ENCODE measurements at places on chromosomes 2 and 18. TPM values are rescaled to one million over a fixed set of nuclear protein-coding genes. Genes with fewer than 3 reads are reported as not detected.
A peak's percentile ranks its signal among the peaks of the same experiment; 100 is the strongest.

The ALKAL2 gene
- 0.79 TPM for total RNA-seq

The CLEC4F gene
- 0.40 TPM for total RNA-seq

GRCh38 chr18:11500153-11501122, 109.0 kb upstream of the SLC35G4 start:
- DNase-seq = peak; percentile 46

DNA sequence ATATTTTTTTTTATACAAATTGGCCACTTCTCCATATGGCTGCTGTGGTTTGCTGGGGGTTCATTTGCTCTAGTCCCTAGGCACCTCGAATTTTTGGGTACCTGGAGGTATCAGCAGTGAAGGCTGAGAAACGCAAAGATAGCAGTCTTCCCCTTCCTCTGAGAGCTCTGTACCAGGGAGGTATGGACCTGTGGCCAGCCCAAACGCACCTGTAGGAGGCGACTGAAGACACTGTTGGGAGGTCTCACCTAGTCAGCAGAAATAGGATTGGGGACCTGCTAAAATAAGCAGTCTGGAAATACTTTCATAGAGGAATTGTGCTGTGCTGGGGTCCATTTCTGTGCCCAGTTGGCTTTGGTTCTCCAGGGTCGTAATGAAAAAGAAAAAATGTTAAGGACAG, 292.2 kb upstream of the CYP26B1 start:
- no peak for DNase-seq

DNA sequence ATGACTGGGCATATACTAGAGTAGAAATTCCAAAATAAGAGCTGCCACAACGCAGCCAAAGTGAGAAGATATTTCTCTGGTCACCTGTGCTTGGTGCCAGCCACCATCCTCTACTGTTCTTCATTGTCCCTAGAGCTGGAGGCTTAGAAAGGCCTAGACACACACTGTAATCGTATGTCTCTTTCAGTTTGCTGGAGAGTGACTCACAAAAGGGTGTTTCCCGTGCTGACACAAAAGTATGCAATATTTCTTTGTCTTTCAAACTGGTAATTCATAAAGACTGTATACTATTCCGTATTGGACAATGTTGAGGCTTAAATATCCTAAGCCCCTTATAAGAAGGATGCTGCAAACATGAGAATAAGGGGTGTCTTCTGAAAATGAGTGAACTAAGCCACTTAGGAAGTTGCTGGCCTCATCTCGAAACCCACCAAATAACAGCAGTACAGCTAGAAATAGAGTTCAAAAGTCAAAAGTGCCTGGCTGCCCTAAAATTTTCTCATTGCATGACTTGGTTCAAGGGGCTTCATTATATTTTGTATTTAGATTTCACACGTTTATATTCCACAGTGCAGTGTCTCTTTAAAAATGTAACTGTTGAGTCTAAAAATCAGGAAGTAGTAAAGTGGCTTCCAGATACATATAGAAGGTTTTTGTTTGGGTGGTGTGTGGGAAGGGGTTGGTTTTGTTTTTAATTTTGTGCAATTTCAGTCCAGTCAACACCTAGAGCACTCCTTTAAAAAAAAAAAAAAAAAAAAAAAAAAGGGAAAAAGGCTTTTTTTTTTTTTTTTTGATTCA, 601.1 kb downstream of the ARHGAP15 start:
- no peak for DNase-seq

DNA sequence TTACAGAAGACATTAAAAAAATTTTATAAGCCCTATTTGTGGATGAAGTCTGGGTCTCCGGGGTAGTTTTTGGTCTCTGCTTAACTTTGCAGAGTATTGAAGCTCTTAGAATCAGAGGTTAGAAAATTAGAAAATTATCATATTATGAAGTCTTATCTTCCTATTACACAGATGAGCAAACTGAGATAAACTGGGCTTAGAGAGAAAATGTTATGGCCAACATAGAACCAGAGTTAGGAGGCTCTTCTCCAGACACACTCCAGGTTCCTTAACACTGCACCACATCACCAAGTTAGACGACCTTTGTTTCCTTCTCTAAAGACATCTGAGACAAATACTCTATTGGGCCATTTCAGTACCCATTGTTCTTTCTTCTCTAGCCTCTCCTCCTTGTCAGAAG, 36.7 kb upstream of the NEB start:
- DNase-seq = no peak
